ENCODE measurements at places on chromosomes 7 and 10.
A peak's percentile ranks its signal among the peaks of the same experiment; 100 is the strongest.

- DNase-seq = no peak
These were observed 17.9 kb upstream of the CYTH3 start for GRCh38 chr7:6290319-6290741.

- DNase-seq = no peak
These were observed 24.6 kb upstream of the TMEM248 start for GRCh38 chr7:66896441-66896840.

DNA sequence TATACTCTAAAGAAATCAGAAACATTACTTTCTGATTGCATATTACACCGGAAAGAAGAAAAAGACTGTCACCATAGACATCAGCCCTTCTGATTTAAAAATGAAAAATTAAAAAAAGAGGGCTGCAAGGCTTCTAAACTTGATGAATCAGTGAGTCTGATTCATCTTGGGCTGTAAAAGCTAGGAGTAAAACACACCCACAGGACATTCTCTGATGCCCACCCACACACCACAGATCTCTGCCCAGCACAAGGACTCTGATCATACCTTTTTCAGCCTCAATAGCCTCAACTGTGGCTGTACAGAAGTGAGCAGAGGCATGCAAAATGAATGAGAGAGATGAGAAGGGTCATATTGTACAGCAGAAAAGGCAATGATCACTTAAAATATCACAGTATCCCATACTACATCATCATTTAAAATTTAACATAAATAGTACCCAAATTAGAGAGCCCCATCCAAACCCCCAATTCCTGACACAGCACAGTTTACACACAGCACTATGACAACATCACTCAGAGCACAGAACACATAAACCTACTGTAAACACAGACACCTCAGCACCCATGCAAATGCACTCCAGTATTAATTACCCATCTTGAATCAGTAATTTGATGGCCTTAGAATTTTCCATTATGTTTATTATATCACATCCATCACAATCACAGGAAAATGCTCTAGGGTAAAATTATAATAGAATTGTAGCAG, 6.4 kb upstream of the MSS51 start:
- no peak for DNase-seq

- no peak for DNase-seq
These were observed 22.1 kb upstream of the HSPB1 start for GRCh38 chr7:76280408-76280807.

- no peak for DNase-seq
These were observed 239.7 kb upstream of the PLXDC2 start for GRCh38 chr10:19576576-19576975.

DNA sequence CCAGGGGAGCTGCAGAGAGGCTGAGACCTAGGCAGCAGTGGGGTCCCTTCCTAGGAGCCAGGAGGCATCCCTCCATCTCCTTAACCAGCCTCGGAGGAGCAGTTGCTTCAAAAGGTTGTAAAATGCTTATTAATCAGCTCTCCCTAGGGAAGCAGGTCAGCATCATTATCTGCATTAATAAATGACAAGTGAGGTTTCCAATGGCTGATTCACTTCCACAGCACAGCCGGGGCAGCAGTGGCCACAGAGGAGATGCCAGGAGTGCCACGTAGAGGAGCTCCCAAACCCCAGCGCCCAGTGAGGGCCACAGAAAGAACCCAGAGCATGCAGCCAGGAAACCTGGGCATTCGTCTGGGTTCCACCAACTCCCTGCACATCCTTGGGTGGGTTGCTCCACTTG, 8.2 kb upstream of the NPFFR1 start:
- no peak for DNase-seq

- no peak for DNase-seq
These were observed 64.0 kb downstream of the ERCC6 start for GRCh38 chr10:49474901-49475300.

- DNase-seq = no peak
These were observed 220.9 kb upstream of the MKLN1 start for GRCh38 chr7:131106681-131107336.

DNA sequence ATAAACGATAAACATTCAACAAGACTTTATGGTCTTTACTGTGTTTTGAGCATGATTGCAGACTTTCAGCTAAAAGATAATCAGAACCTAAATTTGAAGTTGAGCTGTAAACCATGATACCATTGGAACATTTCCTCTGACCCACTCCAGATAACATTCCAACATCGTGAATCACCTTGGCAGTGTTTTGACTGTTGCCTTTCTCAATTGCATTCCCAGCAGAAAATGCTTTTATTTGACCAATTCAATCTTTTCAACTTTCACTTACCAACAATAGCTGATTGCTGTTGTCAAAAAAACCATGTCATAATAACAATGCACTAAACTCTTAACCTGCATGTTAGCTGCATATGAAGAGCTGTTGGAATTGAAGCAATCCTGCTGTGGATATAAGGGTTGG, 165.5 kb downstream of the MDFIC start:
- DNase-seq = no peak

DNA sequence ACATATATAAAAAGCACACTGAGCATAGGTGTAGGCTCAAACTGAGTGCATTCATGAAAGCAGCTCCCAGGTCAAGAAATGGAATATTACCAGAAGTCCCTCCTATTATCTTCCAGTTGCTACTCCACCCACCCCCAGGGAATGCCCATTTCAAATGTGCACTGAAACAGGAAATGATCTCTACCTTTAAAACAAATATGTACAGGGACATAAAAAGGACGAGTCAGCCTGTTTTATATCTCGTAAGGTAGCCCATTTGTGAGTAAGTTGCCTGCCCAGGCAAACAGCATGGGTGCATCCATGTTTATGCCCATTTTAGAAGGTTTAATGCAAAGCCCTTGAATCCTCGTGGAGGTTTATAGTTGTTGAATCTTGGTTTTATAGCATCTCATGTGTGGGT, 10.4 kb downstream of the FFAR4 start:
- no peak for DNase-seq

GRCh38 chr7:157740251-157740798, 403.5 kb downstream of the DNAJB6 start:
- DNase-seq = no peak

DNA sequence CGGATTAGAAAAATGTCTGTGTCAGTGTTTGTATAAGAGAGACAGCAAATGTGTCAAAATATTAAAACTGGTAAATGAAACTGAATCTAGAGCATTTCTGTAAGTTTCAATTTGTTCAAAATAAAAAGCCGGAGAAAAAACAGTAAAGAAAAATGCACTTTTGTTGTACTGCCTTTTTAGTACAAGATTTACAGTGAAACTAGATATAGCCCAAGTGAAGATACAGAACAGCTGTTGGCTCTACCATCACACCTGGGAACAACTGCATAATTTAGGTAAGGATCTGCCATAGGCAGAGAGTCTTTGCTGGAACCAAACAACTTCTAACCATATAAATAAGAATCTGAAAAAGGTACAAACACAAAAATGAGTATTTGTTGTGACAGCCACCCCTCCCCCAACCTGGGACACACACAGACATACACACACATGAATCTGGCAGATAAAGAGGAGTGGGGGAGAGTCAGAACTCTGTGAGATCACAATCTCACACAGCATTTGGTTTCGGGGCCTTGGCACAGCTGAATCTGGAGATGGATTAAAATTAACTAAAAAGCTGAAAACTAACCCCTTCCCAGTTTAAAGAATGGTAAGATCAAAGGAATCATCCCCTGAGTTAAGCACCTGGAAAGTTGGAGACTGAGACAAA, 54.8 kb downstream of the DPY19L1 start:
- no peak for DNase-seq

DNA sequence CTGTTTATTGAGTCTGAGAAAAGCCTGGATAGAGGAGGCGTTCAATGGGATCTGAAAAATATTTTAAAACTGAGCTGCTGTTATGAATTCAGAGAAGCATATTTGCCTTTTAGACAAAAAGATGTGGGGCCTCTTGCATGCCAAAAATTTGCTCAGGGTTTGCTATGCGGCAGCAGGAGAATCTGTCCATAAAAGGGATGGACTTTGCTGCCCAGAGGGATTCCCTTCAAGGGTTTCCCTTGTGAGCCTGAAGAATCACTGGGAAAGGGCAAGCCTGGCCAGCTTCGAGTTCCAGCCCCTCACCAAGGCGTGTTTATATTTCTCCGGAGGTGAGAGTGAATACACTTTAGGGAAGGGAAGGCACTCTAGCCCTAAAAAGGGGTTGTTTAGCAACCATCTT, 55.5 kb upstream of the CALD1 start:
- DNase-seq = no peak

GRCh38 chr7:40276061-40276460, 141.3 kb downstream of the SUGCT start:
- no peak for DNase-seq

GRCh38 chr10:5449823-5450222, 37.5 kb downstream of the NET1 start:
- peak; percentile 40 for DNase-seq

DNA sequence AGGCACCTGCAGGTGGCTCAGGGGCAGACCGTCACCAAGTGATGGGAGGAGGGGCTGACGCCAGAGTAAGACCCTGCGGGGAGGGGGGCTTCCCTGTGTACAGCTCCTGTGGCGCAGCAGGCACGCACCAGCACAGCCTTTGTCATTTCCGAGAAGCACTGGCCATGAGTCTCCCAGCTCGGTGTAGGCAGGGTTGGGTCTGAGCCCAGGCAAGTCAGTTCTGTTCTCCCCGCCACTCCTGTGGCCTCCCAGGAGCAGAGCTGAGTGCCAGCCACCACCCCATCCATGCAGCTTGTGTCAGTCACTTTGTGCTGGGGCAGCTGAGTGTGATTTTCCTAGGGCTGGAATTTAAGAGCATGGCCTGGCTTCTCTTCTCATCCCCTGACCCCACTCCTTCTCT, 13.2 kb downstream of the CPSF4 start:
- no peak for DNase-seq

DNA sequence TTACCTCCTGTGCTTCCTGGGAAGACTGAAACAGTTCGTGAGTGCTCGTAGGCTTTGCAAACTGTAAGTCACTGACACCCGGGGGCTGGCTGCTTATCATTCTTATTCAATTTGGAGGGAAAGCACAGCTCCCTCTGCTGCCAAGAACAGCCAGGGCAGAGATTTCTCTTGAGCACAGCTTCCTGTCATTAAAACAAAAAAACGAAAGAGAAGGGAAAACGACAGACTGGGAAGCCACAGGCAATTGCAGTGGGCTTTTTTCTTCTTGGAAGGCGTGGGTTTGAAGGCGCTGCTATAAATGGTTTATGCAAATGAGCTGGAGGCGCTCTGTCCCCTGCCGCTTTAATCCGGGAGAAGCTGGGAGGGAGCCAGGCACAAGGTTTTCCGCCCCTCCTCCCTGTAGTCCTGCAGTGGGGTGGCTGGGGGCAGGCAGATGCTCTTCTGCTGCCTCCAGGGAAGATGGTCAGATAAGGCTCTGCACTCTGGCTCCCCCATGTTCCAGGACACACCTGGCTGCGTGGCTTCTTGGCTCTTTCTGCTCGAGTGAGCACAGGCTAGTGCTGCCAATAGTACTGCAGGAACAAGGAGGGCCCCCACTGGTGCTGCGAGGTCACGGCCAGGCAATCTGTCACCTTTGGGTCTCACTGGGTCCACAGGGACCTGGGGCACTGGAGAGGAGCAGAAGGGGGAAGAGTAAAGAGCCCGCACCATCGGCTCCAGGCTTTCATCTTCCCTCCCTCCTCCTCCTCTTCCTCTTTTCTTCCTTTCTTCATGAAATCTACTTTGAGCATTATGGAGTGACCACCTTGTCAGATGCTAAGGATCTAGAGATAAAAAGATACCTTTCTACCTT, 49.5 kb downstream of the NEURL1 start:
- DNase-seq = no peak

GRCh38 chr7:91264924-91265681, 870 bp downstream of the FZD1 start:
- DNase-seq = peak; percentile 19

- DNase-seq = no peak
These were observed 16.5 kb downstream of the TMEM236 start for GRCh38 chr10:17768496-17768895.

- no peak for DNase-seq
These were observed 64.7 kb downstream of the BICC1 start for GRCh38 chr10:58577437-58577777.

DNA sequence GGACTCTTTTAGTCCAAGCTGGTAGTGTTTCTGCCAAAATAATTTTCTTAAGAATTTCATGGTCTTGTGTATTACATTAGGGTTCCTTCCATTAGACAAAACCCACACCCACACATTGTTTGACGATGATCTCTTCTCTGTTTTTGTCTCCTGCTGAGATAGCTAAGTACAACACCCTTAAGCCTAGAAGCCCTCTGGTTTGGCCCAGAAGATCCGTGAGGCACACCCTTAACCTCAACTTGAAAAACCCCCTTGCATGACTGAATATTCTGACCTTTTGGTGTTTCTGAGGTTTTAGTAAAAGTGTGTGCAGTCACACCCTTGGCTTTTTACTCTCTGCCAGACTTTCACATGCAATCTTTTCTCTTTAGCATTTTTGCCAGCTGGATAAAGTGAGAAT, 29.3 kb upstream of the ERCC6 start:
- no peak for DNase-seq

DNA sequence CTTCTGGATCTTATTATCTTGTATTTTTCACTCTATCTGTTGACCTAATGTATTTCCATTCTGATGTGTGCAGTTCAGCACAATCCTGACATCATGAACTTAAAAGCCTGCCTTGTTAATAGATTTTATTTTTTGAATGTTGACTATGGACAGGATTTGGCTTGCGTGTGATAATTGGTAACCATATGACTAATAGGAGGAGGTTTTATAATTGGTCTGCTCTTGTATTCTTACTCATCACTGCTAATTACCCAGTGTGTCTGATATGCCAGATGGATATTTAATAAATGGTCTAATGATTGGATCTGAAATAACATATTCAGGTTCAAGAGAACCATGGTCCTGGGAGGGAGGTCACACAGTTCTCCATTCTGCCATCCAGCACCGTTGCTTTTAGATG, 45.9 kb downstream of the MTURN start:
- no peak for DNase-seq

DNA sequence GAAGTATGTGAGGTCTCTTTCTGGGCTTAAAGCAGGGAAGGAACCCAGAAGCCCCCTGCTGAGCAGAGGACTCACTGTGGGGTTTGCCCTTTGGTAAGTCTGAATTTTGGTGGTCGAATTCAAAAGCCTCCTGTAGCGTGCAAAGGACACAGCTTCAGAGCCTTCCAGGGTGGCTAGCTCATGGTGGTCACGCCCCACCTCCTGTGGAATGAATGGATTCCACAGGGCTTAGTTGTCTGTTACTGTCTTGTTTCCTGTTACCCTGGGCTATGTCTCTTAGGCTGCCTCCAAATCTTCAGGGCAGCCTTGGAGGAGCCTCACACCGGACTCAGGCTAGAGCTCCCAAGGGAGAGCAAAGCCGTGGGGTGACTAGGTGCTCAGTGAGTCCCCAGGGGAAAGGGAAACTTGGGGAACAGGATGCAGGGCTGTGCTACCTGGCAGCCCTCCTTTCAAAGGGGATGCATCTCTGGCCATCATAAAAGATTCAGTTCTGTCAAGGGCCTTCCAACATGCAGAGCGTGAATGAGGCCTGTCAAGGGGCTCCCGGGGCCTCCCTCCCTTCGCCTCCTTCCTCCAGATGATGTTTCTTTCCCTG, 211.7 kb downstream of the CCSER2 start:
- no peak for DNase-seq

- DNase-seq = no peak
These were observed 7.2 kb downstream of the UPP1 start for GRCh38 chr7:48096273-48096672.

GRCh38 chr10:20892796-20893195, 4.3 kb downstream of the NEBL start:
- DNase-seq = no peak

GRCh38 chr7:100353685-100354330, 4.1 kb upstream of the PILRB start:
- DNase-seq = no peak

GRCh38 chr10:9096288-9096687, 1041.8 kb downstream of the GATA3 start:
- no peak for DNase-seq

- DNase-seq = no peak
These were observed 21.6 kb downstream of the PRPF18 start for GRCh38 chr10:13608246-13608853.
